ENCODE measurements at places on chromosomes 2 and 18. TPM values are rescaled to one million over a fixed set of nuclear protein-coding genes. Genes with fewer than 3 reads are reported as not detected.

Gene MATN3
- 2.3 TPM for total RNA-seq

DNA sequence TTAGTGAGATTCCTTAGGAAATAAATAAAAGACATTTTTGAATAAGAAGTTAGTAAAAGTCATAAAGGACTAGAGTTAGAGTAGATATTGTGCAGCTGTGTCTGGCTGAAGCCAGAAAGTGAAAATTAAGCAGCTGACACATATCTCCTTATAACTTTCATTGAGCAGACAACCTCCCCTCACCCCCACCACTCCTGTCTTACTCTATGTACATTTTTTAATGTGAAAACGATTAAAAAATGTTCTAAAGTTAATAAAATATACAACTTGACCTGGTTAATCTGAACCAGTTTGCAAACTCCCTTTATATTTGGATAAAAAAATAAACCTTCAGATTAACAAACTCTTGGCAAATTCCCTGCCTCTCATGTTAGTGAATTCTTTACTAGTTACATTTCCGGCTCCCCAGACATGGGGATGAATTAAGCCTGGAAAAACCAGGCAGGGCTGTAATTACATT lies 462.8 kb downstream of the MEIS1 start:
- DNase-seq, result no peak

DNA sequence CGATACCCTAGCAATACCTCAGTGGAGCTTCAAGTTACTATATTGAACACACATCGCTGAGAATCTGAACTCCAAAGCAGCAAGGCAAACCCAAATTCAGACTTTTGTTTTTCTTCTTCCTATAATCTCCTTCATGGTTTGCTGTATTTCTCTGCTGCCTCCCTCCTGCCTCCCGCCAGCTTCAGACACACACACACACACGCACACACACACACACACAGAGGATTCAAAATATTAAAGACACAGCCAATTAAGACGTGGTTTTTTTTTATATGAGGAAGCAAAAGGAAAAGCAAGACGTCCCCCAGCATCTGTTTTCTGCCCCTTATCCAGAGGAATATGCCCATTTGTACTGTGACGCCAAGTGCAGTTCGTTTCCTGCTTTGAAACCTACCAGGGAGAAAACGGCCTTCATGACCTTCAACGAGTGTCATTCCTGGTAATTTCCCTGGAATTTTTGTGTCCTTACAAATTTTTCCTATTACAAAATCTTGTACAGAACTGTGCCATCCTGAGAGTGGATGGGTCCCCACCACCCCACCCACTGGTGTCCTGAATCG lies 547.9 kb upstream of the ID2 start:
- DNase-seq, result no peak

DNA sequence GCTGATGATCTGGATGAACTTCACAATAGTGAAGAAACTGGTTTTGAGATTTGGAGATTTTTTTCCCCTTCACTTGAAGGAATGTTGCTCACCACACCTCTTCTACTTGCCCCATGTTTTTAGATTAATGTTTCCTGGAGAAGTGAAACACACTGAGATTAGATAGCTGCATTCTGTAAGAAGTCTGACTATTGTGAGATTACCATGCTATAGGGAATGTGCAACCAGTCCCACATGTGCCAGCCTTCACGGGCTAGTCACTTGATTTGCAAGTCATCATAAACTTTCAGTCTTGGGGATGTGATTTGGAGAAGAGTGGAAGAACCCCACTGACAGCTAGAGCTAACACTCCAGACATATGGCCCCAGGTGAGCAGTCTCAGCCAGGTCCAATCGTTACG lies 7.4 kb upstream of the CCNYL1 start:
- DNase-seq, result no peak

GRCh38 chr2:85662899-85663593 lies 5.0 kb downstream of the SFTPB start:
- peak; percentile 30 for DNase-seq

- no peak for DNase-seq
Observed at GRCh38 chr18:58135183-58135641, 91.2 kb downstream of the NEDD4L start.

DNA sequence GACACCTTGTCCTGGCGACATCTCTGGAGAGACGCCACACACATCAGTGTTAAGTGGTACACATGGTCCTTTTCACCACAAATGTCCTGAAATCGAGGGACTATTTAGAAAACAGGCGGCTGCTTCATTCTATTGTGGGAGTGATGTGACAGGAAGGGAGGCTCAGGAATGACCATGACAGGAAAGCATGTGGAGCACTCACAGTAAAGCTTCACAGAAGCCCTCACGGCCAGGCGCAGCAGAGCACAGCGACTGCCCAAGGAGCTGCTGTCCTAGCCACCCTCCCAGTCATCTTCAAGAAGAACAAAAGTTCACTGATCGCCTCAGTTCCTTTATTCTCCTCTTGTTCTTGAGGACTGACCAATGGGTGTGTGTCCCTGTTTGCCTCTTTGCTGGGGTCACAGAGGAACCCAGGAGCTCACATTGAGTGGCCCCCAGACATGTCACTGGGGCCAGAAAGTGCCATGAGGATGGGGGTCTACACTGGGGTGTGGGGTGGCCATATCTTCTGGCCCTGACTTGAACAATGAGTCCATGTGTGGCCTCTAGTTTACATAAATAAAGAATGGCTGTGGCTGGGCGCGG lies 84.6 kb upstream of the RANBP2 start:
- DNase-seq, result no peak

DNA sequence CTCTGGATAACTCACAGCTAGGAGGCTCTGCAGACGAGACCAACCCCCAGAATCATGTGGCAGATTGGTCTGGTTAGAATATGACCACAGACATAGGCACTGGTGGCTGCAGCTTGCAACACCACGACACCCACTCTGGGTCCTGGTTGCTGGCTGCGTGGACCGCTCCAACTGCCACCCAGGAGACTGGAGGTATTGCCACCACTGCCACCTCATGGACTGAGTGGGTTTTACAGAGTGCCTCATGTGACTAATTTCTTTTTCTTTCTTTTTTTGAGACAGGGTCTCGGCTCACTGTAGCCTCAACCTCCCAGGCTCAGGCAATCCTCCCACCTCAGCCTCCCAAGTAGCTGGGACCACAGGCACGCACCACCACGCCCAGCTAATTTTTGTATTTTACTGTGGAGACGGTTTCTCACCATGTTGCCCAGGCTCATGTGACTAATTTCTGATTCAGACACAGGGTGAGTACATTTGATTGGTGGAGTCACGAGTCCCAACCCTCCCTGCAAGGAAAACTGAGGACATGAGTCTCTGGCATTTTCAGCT lies 29.9 kb upstream of the NT5DC4 start:
- DNase-seq, result peak; percentile 63

DNA sequence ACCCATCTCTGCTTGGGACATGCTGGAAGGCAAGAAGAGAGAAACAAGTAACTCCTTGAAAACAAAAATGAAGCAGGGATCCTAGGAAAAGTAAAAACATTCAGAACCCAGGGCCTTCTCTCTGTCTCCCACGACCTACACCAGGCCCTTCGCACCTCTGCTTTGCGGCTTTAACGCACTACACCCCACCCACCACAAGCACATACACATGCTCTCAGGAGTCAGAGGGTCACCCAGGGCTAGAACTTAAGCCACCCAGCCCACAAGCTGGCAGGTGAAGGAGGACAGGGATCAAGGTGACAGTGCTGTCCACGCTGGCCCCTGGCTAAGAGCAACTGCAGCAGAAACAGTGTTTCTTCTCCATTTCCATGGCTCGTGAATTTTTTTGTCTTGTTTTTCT lies 72.2 kb downstream of the BCL11A start:
- DNase-seq, result no peak

GRCh38 chr2:28055325-28055970 lies 164.9 kb downstream of the BABAM2 start:
- no peak for DNase-seq

- no peak for DNase-seq
Observed at GRCh38 chr18:46028536-46028891, 43.5 kb downstream of the PSTPIP2 start.
